ENCODE measurements at places on chromosomes 11 and 22. TPM values are rescaled to one million over a fixed set of nuclear protein-coding genes. Genes with fewer than 3 reads are reported as not detected.

GRCh38 chr11:111417766-111418435, 38.8 kb upstream of the POU2AF1 start:
- no peak for DNase-seq

GRCh38 chr11:32154275-32154674, 63.4 kb downstream of the RCN1 start:
- no peak for DNase-seq

- DNase-seq = no peak
Measured at GRCh38 chr11:75659836-75660235, 9.0 kb downstream of the MAP6 start.

- DNase-seq = no peak
Measured at GRCh38 chr11:131858505-131858904, 488.1 kb downstream of the NTM start.

The TENM4 gene
- 21.1 TPM for polyA plus RNA-seq

The FOLH1 gene
- polyA plus RNA-seq = 26.1 TPM

DNA sequence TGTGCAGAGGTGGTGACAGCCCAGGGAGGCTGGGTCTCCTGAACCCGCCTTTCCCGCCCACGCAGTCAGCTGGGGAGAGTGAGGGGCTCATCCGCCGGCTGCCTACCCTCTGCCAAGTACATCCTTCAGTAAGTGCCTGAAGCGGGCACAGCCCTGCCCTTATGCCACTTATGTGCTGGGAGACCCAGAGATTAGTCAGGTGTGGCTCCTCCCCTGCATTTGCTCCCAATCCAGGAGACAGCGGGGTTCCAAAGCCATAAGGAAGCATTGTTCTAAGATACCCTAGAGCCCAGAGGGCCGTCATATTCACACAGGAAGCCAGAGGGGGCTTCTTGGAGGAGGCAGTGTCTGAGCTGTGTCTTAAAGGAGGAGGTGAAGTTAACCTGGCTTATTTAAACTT, 5.8 kb upstream of the PPP6R3 start:
- no peak for DNase-seq

GRCh38 chr11:92451063-92451462, 226.4 kb downstream of the FAT3 start:
- peak; percentile 60 for DNase-seq

The TMPRSS5 gene
- 0.43 TPM for polyA plus RNA-seq

The OR8G5 gene
- not detected for polyA plus RNA-seq

DNA sequence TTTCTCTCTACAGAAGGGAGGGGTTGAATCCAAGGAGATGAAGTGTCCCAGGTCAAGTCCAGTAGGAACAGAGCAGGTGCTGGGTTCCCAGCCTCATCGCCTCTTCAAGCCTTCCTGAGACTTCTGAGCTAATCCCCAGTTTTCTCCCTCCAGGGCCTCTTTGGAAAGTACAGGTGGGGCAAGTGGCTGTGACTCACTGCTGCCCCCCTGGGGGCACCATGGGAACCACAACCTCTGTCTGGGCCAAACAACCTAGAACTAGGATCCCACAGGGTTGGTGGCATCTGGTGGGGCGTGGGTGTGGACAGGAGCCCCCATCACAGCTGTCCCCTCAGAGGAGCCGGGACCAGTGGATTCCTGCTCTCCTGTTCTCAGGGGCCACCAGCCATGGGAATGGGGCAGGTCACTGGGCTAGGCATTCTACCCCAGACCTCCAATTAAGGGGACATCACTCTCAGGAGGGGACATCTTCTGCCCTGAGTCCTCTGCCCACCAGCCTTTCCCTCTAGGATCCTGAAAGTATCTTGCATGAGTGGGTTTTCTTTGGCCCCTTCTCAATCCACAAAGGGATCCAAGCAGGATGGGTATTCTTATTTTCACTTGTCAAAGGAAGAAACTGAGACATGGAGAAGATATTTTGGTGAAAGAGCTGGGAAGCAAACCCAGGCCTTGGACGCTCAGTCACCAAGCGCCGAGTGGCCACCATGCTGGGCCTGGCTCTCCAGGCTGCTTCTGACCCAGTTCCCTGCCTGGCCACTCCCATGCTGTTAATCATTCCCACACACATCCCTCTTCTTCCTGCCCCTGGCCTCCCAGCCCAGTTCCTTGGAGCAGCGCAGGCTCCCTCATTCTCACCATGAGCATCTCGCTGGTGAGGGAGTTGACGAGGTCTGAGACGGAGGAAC, 23.8 kb downstream of the LRRC10B start:
- no peak for DNase-seq

GRCh38 chr11:36164506-36165250, 124.5 kb downstream of the COMMD9 start:
- DNase-seq = no peak

GRCh38 chr11:92707665-92708064, 261.8 kb upstream of the MTNR1B start:
- no peak for DNase-seq

The BAIAP2L2 gene
- polyA plus RNA-seq = 4.3 TPM

DNA sequence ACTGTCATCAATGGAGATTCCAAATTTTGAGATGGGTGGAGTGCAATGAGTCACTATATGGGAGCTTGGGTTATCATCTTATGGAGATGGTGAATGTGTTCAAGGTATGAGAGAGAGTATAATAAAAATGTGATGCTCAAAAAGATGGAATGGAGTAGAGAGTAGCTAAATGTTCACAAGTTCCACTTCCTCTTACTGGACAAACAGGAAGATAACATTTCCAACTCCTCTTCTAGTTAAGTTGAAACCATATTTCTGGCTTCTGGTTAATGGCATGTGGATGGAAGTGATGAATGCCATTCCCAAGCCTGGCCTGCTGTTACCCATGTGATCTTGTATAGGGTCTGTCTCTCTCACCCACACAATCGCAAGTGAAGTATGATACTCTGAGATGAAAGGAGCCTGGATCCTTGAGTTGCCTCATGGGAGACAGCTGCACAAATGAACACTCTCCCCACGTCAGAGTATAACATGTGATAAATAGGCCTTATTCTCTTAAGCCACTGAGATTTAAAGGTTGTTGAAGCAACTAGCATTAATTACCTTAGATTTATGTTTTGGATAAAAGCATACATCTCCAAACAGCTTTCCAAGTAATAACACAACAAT, 111.0 kb downstream of the RAB38 start:
- no peak for DNase-seq

DNA sequence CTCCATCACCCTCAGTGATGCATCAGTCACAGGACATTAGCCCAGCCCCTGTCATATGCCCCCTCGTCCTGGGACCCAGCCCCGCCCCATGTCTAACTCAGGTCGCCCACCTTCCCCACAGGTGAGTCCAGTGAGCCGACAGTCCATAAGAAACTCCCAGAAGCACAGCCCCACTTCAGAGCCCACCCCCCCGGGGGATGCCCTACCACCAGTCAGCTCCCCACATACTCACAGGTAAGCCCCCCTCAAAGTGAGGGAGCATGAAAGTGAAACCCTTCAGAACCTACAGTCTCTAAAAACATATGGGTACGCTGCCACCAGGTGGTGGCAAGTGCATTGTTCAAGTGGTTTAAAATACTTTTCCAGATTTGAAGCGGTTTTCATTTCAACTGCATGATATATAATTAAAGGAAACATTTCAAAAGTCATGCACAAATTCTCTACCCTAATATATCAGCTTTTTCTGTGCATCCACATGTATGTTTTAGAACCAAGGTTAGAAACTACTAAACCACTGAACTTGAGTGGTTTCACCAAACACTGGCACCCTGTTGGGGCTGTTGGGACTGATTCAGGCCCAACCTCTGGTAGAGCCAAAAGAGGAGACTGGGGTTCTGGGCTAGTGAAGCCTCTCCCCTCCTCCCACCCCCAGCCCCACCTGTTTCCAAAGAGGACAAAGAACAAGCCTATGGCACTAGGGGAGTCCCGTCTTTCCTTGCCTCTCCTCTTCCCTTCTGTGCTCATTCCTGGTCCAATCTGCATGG, 17.3 kb downstream of the EPS8L2 start:
- no peak for DNase-seq

- DNase-seq = no peak
Measured at GRCh38 chr11:43419460-43419859, 60.7 kb downstream of the TTC17 start.

The TRIM34 gene
- 8.8 TPM for polyA plus RNA-seq

DNA sequence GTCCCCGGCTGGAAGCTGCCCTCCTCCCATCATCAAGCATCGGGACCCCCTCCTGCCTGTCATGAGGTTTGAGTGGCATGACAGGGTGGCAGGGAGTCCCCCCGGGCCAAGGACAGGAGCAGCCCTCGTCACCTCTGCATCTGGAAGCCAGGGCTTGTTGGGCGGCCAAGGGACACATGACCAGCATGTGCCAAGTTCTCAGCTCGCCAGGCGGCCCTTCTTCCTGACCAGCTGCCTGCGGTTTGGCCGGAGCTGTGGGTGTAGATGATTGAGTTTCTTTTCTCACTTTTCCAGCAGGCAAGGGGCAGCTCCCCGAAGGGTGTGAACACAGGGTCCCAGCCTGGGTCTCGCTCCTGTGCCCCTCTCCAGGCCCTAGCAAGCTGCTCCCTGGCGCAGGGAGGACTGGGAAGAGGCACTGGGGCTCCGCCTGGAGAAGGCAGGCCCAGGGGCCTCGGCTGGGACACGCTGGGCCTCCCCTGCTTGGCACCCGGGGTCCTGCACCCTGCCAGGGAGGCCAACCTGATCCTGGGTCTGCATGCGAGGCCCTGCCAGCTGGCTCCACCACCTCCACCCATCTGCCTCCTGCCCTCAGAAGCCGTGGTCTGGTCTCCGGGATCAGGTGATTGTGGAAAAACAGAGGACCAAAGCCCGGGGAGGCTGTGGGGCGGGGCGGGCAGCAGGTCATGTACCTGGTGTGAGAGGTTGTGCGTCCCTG, 13.4 kb downstream of the ARHGAP8 start:
- no peak for DNase-seq

DNA sequence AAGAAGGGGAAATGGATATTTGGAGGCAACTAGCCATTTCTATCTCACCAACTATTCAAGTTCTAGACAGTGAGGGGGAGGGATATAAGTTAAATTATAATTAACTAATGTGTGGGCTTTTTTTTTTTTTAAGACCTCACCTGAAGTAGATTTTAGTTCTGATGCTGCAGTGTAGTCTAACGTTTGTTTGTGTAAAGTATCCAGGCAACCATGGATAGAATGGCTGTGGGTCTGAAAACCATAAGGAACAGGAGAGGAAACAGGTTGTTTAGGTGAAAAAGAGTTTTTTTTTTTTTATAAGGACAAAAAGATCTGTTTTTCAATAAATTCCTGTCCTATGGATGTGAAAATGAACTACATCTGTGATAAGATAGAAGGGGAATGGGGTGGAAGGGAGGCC, 262.4 kb upstream of the PLET1 start:
- DNase-seq = no peak

The POU2AF2 gene
- polyA plus RNA-seq = not detected

GRCh38 chr22:38655519-38656255, 505 bp downstream of the FAM227A start:
- no peak for DNase-seq

DNA sequence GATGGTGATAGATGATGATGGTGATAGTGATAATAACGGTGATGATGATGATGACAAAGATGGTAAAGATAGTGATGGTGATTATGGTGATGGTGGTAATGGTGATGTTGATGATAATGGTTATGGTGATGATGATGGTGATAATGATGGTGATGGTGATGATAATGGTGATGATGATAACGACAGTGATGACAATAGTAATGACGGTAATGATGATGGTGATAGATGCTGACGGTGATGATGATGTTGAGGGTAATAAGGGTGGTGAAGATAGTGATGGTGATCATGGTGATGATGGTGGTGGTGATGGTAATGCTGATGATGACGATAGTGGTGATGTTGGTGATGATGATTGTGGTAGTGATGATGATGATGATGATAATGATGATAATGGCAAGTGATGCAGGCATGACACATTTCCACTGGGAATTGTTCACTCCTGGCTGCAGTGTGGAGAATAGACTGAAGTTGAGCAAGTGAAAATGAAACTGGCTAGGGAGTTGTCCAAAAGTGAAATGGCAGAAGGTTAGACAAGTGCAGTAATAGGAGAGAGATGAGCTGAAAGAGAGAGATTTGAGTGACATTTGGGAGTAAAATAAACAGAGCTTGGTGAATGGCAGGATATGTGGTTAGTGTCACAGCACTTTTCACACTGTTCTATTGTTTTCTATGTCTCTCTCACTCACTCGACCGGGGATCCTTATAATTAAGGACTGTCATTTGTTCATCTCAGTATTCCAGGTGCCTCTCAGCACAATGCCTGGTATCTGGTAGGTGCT, 992.5 kb downstream of the OPCML start:
- DNase-seq = no peak

The PYGM gene
- polyA plus RNA-seq = 2.4 TPM

GRCh38 chr11:57874981-57875380, 113.4 kb downstream of the CTNND1 start:
- DNase-seq = no peak

DNA sequence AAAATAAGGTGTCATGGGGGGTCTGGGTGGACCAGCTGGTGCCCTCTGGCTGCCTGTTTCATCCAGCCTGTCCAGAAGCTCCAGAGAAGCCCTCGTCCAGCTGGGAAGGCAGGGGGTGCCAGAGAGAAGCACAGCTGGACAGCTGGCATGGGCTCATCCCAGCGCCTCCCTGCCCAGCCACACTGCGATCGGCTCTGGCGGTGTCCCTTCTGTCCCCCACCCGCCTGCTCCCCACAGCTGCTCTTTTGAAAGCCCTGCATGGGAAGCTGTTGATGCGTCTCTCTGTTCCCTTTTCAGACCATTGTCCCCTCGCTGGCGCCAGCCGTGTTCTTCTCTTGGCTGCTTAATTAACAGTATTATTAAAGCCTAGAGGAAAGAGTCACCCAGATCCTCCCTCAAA, 86.5 kb downstream of the MN1 start:
- no peak for DNase-seq

The PNPLA5 gene
- 0.08 TPM for polyA plus RNA-seq

The GP1BB gene
- 3.4 TPM for polyA plus RNA-seq

- no peak for DNase-seq
Measured at GRCh38 chr11:77316733-77317342, 15.4 kb upstream of the GDPD4 start.

DNA sequence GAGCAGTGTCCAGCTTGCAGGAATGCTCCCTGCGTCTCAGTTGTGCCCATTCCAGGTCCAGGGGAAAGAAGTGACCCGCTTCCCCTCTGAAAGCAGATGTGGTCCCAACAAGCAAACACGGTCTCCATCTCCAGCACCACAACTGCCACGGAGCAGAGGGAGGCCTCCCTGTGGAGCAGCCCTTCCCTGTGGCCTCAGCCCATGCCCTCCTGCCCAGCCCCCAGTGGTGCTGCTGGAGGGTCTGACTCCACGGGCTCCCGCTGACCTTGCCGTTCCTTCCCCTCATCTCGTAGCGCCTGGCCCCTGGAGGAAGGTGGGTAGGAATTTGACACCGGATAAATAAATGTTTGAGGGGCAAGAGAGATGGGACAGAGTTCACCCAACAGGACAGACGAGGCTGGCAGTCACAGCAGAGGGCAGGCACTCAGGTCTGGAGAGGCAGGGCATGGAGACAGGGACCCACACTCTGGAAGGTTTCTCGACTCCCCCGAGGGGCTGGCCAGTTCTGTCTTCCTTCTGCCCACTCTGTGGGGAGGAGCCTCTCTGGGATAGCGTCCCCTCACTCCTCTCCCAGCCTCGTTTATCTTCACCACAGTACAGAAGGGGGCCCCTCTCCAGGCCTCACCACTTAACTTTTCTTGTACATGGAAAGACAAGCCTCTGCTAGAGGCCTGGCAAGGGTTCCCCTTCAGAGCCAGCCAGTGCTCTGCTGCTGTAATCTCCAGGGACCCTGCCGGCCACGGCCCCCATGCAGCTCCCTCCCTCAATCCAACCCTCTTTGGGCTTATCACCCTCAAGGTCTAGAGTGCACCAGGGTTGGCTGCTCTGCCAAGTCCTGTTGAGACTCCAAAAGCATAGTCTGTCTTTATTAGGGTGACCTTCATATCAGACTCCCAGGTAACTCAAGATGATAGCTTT, 7.5 kb upstream of the ST3GAL4 start:
- DNase-seq = no peak

The ADAMTS8 gene
- polyA plus RNA-seq = 3.9 TPM

The FAM227A gene
- 7.9 TPM for polyA plus RNA-seq
